ENCODE measurements at places on chromosomes 1 and 21.

DNA sequence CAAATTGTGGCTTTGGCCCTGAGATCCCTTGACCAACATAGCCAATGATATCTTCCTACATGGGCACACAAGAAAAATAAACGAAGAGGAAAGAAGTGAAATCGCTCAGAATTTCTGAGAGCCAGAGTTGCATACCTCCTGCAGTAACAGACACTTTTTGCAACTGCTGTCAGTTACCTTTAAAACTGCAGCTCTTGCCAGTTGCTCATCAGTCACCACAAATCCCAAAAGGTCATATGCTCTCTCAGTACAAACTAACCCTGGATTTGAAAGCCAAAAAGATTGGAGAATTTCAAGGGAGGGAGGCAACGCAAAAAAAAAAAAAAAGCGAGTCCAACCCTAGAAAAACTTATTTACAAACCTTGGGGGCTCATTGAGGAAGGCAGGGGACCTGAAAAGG, 47.2 kb upstream of the DNAH14 start:
- DNase-seq, result no peak

GRCh38 chr1:18927654-18928272, 25.4 kb upstream of the ALDH4A1 start:
- peak; percentile 67 for DNase-seq

- no peak for DNase-seq
These were observed 45.3 kb upstream of the GJB5 start for GRCh38 chr1:34709547-34709946.

DNA sequence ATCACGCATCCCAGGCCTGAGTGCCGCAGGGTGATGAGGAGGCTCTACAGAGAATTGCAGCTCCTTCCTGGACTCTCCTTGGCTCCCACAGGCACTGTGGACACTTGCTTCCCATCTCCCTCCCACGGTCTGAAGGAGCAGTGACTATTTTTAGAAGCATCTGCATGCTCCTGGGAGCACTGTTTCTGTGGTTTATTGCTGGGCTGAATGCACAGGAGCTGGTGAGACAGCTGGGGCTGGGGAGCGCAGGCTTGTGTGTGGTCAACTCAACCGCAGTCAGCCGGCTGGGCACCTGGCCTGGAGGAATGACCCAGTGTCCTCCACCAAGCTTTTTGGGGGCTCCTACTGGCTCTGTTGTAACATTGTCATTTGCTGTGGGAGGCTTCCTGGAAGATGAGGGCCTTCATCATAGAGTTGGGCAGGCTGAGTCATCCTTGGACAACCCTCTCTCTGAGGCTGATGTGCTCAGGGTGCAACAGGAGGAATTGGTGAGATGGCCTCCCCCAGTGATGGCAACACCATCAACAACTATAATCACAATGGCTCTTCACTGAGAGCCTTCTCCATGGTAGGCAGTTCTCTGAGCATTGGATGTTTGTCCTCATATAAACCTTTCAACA, 1.7 kb downstream of the NFASC start:
- DNase-seq, result no peak

GRCh38 chr1:87392248-87393192, 63.8 kb downstream of the LMO4 start:
- no peak for DNase-seq

GRCh38 chr1:15238789-15239188, 8.2 kb upstream of the FHAD1 start:
- no peak for DNase-seq

DNA sequence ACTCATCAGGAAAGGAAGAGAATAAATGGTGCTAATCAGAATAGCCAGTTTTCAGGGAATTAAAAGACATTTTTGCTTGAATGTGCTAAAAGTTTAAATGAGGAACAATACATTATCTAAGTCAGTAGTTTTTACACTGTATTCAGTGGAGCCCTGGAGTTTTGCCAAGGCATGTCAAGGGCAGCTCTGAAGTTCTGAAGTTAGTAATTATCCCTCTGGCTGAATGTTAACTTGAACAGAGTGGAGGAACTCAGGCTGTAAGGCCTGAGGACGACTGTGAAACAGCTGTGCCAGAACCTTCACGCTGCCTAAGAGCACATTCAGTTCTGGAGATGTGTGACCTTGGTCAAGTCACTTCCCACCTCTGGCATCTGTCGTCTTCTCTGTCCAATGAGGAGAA, 68.1 kb downstream of the EDEM3 start:
- DNase-seq, result no peak

GRCh38 chr1:153698923-153699714, 20.6 kb downstream of the NPR1 start:
- no peak for DNase-seq

DNA sequence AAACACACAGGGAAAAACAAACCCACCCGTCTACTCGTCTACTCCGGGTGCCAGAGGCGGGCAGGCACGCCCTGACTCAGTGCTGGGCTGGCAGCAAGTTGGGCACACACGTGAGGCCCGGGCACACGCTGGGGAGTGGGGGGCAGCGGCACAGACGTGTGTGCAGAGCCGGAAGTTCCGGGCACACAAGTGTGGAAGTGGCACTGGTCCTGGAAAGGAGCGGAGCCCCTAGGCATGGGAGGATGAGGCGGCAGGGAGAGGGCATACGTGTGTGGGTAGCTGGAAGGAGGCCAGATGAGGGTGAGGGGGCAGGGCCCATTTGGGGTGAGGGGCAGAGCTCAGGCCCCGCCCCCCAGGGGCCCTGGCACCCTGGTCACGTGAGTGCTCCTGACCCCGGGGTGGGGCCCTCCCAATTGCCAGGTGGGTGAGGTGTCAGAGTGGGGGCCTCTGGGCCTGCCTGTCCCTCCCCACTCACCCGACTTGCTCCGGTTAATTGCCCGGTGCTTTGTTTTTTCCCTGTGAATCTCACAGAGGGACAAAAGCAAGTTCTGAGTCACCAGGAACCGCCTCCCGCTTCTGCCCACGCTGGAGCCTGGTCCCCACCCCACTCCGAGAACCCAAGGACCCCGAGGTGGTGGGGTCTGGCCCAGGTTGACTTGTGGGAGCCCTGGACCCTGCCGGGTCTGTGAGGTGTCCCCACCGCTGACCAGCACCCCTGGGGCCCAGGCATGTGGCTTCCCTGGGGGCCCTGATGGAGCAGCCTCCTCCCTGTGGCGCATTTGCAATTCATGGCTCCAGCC, 104.8 kb upstream of the CASZ1 start:
- no peak for DNase-seq

- no peak for DNase-seq
These were observed 135.1 kb downstream of the AK5 start for GRCh38 chr1:77416692-77417450.

DNA sequence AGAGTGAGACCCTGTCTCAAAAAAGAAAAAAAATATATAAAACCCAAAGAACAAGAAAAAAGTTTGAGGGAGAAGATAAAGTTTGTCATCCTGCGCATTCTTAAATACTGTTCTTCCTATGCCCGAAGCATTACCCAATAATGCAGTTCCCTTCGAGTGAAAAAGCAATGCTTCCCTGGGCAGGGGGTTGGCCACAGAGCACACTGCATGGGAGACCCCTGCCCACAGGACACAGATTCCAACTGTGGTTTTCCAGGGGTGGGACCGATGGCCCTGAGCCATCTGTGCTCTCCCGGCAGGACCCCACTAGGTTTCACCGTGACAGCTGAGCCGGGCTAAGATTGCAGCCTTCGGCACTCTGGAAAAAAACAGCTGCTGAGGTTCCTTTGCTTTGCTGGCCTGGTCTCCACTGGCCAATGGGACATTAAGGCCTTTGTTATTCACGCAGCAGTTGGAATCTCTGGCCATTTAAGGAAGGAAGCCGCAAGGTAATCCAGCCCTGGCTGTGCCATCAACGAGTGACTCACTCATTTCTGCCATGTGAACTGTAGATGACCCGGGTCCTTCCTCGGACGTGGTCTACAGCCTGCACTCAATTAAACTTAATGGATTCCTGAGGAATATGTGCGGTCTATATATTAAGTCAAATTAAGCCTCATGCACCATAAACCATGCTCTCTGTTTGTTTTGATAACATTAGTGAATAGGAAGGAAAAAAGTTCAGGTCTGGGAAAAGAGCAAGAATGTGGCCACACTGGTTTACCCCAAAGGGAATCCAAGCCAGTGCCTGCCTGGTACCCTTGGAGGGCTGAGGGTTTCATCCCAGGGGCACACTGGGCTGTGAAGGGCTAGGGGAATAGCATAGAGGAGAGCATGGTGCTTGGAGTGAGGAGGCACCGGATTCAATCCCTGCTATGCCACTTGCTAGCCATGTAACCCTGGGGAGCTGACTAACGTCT, 163.2 kb downstream of the ZBTB18 start:
- DNase-seq, result no peak

DNA sequence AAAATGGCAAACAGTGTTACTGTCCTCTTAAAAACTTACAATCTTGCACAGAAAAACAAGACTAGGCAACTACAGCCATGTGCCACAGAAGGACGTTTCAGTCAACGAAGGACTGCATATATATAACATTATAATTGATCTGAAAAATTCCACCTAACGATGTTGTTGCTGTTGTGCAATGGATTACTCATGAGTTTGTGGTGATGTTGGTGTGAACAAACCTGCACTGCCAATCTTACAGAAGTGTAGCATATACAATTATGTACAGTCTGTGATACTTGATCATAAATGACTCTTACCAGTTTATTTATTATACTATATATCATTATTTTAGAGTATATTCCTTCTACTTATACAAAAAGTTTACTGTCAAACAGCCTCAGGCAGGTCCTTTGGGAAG, 6.8 kb upstream of the VAMP4 start:
- DNase-seq, result no peak

- DNase-seq, result no peak
These were observed 2.9 kb upstream of the ST6GALNAC5 start for GRCh38 chr1:76864383-76864782.
